ENCODE measurements at places on chromosomes 12 and 14. TPM values are rescaled to one million over a fixed set of nuclear protein-coding genes. Genes with fewer than 3 reads are reported as not detected.
A peak's percentile ranks its signal among the peaks of the same experiment; 100 is the strongest.

Gene GLT8D2
- 35.0 TPM for total RNA-seq

DNA sequence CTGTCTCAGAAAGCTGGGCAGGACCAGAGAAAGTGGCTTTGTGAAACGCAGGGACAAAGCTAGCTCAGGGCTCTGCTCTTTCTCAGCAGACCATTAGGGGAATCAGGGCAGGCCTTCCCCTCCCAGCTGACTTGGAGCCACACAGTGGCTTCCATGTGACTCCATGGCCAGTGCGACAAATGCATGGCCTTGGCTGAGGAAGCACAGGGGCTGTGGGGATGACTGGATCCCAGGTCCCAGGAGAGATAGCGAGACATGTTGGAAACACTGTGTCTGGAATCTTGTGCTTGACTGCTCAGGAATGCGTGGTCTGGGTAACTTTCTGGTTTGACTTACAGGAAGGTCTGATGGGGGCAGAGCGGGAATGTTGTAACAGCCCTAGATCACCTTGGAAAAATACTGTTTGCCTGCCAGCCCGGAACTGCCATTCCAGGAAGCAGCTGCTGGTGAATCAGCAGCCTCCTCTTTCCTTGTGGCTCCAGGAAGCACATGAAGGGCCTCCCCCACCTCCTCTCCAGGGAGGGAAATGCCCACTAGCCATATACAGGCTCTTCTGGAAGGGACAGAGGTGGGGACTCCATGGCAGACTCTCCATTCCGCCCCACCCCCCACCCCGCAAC lies 133.5 kb upstream of the HIF1A start:
- peak overlapping the region; percentile 33 for H3K27ac ChIP-seq
- no peaks in the 10 kb centered on the region for H3K36me3 ChIP-seq
- peaks cover 14% of the 10 kb centered on the region for H3K4me1 ChIP-seq
- DNase-seq = peak; percentile 71
- no peaks in the 10 kb centered on the region for H3K27me3 ChIP-seq
- no peak overlapping the region for H3K4me3 ChIP-seq

- no peaks in the 10 kb centered on the region for H3K27me3 ChIP-seq
- H3K4me3 ChIP-seq = no peak overlapping the region
- no peaks in the 10 kb centered on the region for H3K36me3 ChIP-seq
- DNase-seq = no peak
These were observed 63.3 kb downstream of the SYNE3 start for GRCh38 chr14:95452893-95453712.

Gene EPYC
- not detected for total RNA-seq

DNA sequence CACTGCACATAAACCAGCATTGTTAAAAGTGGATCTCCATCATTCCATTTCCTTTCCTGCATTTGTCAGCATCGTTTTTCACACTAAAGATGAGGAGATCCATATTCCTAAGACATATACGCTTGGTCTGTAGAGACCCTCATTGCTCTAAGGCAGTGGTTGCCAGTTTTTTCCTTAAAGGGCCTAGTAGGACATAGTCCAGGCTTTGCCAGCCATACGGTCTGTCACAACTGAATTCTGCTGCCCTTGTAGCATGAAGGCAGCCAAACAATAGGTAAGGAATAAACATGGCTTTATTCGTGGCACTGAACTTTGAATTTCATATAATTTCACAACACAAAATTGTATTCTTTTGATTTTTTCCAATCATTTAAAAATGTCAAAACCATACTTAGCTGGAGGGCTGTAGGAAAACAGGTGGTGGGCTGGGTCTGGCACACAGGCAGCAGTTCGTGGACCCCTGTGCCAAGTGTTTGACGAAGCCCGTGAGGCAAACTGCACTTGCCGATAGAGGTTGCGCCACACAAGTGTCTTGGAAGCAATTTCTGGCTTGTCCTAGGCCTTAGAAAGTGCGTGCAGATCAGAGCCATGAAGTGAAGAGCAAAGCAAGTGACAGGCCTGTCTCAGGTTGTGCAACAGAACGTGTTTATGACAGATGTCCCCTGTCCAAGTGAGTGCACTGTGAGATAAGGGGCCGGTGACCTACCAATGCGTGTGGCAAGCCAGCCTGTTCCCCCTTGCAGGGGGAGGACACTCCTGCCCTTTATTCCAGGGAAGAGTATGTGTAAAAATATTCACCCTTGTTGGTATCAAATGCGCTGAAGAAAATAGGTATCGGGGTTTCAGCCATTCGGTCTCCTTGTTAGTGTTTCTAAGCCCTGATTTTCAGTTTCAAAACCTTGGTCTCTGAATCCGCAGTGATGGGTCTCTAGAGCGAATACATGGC lies 916 bp upstream of the CHPT1 start:
- peaks cover 3% of the 10 kb centered on the region for H3K4me1 ChIP-seq
- no peaks in the 10 kb centered on the region for H3K36me3 ChIP-seq
- H3K27ac ChIP-seq = no peak overlapping the region
- H3K27me3 ChIP-seq = no peaks in the 10 kb centered on the region

DNA sequence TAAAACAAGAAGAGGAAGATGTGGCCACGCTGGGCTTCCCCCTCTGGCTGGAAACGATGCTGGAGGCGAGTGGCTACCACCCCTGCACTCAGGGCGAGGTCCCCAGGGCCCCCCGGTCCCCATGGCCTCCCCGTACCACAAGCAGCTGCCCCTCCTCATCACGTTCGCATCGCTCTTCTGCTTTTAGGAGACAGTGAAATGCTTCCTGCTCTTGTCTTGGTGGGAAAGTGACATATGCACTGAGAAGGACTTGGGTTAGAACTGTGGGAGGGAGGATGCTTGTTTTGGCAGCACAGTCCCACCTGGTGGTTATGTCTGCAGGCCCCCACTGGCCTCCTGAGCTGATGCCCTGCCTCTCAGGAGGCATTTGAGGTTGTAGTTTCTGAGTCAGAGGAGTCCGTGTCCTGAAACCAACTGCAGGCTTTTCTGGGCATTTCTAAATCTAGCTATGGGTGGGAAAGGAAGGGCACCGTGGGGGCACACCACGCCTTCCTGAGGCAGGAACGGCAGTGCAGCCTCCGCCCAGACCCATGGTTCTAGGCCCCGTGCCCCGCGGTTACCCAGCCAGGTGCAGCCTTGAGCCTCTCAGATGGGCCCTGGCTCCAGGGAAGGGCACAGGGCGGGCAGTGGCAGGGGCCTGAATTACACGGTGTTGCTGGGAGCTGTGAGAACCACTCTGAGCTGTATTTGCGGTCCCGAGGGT lies 139.3 kb downstream of the ADGRD1 start:
- H3K36me3 ChIP-seq = no peaks in the 10 kb centered on the region
- peak; percentile 3 for DNase-seq
- no peak overlapping the region for H3K27ac ChIP-seq
- H3K4me3 ChIP-seq = no peak overlapping the region
- peaks cover 9% of the 10 kb centered on the region for H3K4me1 ChIP-seq

DNA sequence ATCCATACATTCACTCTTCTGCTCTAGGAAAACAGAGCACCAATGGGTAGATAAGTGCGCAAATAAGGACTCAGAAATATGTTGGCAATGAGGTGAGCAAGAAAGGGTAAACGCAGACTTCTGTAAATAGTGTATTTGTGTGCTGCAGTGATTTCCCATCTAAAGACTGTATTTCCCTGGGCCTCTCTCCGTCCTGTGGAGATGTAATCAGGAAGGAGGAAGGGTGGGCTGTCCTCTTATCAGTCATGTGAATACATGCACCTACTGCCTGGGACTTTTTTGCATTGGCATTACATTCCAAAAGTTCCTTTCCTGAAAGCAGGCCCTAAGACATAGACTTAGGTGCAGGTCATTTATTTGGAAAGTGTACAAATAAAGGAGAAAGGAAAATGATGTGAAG lies 114.5 kb downstream of the OTOGL start:
- H3K27me3 ChIP-seq = no peaks in the 10 kb centered on the region
- no peaks in the 10 kb centered on the region for H3K4me1 ChIP-seq
- DNase-seq = no peak

DNA sequence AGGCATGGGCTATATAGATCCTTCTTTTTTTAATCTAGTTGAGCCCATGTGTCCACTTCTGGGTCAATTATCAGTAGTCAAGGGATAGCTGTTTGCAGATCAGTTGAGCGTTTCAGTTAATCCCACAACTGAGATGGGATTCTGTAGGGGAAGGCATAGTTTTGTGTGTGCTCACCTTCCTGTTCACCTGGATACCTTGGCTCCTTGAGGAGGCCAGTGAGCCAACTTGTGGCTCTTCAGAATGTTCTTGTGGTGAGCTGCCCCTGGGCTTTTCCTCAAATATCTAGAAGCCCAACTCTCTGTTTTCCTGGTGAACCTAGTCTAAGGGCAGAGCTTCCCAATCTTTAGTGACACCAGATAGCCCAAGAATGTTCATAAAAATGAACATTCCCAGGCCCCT lies 302.9 kb upstream of the TBX3 start:
- H3K4me1 ChIP-seq = no peaks in the 10 kb centered on the region
- no peaks in the 10 kb centered on the region for H3K27me3 ChIP-seq
- H3K27ac ChIP-seq = no peak overlapping the region
- H3K36me3 ChIP-seq = no peaks in the 10 kb centered on the region
- H3K4me3 ChIP-seq = no peak overlapping the region
- no peak for DNase-seq

DNA sequence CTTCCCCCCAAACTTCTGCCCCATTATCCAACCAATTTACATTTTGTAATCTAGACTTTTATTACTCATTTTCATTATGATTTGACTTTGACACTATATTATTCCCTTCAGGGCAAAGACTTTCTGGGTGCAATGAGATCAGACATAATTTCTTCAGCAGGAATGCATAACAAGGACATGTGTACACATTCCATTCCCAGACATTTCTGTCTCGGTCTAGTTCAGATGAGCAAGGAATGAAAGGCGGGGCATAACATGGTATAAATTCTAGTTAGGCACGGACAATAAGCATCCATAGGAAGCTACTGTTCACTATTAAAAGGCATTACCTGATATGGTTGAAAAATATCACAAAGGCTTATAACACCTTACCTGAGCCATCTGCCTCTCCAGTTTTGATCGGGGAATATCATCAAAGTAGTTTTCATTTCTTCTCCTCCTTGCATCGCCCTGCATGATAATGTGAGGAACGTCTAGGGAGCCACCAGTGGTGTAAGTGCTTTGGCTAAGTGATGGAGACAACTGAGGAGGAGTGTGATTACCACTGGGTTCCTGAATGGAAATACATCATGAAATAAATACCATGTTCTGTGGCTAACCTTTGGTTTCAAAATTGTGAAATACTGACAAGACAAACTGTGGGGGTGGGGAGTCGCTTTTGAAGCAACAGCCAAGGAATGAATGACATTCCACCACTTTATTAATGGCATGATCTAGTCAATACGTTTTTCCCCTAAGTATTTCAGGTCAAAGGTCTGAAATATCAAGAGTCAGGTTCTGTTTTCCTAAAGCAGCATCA lies 183.9 kb downstream of the APAF1 start:
- no peaks in the 10 kb centered on the region for H3K27me3 ChIP-seq
- no peak for DNase-seq
- H3K4me1 ChIP-seq = no peaks in the 10 kb centered on the region
- H3K4me3 ChIP-seq = no peak overlapping the region
- H3K36me3 ChIP-seq = no peaks in the 10 kb centered on the region
- H3K27ac ChIP-seq = no peak overlapping the region

GRCh38 chr14:103296007-103296406 lies 38.0 kb upstream of the EIF5 start:
- H3K4me1 ChIP-seq = no peaks in the 10 kb centered on the region
- H3K27ac ChIP-seq = no peak overlapping the region
- H3K36me3 ChIP-seq = no peaks in the 10 kb centered on the region
- H3K27me3 ChIP-seq = no peaks in the 10 kb centered on the region
- no peak overlapping the region for H3K4me3 ChIP-seq

DNA sequence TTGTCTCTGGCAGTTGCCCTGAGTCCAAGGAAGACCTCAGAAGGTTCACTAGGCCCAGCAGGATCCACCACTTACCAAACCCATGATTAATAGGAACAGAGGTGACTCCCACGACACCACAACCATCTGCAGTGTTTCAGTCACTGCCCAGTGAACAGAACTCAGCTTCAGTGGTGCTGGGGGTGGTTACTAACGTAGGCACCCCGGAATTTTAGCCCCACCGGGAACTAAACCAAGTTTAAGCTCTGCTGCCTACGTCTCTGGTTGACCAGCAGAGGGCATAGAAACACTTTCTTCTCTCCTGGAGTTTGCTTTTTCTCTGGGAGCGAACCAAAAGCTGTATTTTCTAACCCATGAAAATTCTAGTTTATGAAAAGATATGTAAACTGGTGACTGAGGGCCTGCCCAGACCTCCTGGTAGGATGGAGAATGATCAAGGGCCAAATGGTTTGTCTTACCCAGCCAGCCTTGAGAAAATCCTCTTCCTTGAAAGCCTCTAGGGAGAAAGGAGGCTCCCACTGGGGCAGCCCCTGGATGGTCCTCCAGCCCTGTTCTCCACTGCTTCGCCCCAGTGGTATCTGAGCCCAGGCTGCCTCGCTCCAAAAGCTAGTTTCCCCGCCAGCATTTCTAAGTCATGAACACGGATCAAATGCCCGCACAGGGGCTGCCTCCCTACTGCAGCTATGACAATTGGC lies 379.8 kb downstream of the DPF3 start:
- H3K4me1 ChIP-seq = peaks cover 5% of the 10 kb centered on the region
- no peak overlapping the region for H3K4me3 ChIP-seq
- no peak overlapping the region for H3K27ac ChIP-seq
- H3K27me3 ChIP-seq = no peaks in the 10 kb centered on the region

Gene OTX2
- not detected for total RNA-seq

DNA sequence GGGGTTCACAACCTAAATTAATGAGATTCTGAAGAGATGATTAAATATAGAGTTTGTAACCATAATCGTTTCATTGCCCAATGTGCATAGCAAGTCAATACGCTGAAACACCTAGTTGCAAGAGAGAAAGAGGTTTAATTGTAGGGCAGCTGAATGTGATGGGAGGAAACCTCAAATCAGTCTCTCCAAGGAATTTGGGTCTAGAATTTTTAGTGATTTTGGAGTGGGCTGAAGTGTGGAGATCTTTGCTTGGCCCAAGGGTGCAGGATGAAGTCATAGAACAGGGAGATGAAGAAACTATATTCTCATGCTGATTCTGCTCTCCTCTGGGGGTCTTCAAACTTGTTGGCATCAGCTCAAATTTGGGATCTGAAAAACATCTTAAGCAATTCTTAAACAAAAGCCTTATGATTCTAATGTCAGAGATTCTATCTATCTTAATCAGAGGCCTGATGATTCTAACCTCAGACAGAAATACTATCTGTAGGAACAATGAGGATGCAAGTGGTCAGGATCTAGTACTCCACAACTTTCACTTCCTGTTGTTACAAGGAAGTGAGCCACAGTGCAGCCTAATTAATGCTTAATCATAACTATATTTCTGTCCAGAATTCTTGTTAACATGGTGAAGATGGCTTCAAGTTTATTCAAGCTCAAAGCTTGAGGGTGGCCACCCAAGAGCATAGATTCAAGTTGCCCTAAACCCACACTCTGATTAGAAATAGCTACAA lies 80.2 kb upstream of the FUT8 start:
- no peak overlapping the region for H3K4me3 ChIP-seq
- H3K27ac ChIP-seq = no peak overlapping the region
- H3K27me3 ChIP-seq = no peaks in the 10 kb centered on the region
- H3K36me3 ChIP-seq = no peaks in the 10 kb centered on the region
- peaks cover 7% of the 10 kb centered on the region for H3K4me1 ChIP-seq
- DNase-seq = no peak

Gene GLIPR1L1
- not detected for total RNA-seq

Gene AMDHD1
- not detected for total RNA-seq
